ENCODE measurements at places on chromosomes 6 and 20.

DNA sequence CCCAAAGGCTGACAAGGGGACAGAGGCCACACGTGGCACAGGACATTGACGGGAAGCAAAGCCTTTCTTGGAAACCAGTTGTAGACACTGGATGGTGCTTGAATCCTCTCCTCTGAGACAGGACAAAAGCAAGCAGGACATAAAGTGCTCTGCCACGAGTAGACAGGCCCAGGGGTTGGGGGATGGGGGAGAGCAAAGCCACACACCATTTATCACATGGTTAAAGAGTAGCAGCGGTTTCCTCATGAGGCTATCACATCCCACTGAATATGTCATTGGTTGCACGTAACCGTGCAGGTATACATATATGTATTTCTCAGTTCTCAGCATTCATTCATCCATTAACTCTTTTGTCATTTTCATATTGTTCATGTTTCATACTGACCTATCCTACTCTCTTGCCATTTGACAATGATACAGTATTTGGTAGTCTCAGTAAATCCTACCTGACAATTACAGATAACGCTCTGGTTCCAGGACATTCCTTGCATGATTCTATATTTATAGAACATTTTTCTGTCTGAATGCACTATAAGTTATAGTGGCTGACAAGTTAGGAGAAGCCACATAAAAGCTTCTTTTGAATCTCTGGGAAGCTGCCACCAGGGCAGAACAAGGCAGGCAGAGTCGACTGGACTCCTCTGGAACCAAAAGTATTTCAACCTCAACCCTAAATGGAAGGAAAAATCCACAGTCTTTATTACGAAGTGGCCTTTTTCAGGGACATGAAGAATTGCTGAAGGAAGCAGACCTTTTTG lies 23.5 kb downstream of the METTL24 start:
- DNase-seq, result no peak

GRCh38 chr6:46796848-46797580 lies 3.8 kb downstream of the MEP1A start:
- DNase-seq, result no peak

GRCh38 chr20:25376236-25376635 lies 14.4 kb downstream of the ABHD12 start:
- no peak for DNase-seq

DNA sequence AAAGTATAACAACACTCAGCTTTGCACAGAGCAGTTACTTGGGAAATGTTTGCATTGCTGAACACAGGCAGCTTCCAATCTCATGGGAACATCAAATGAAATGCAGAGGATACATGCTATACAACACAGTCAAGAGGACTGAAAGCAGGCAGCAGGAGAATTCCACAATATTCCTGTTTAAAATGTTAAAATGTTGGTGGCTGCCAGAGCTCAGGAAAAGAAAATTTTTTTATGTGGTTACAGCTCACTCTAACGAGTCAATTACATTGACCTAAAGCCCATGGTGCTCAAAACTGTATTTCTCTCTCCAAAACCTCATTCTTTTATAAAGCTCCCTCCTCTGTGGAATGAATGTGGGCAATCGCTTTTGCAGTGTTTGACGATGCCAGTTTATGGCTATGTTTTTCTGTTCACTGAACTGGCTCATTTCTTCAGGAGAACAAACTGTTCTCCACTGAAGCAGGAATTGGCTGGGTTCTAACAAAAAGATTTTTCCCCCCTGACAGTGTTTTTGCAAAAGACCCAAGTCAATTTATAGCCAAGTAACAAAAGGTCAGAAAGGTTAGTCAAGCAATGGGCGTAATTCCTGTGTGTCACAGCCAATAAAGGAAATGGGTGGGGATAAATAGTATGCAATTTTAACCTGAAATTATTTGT lies 69.0 kb downstream of the ZHX3 start:
- no peak for DNase-seq

- peak; percentile 58 for DNase-seq
Observed at GRCh38 chr20:58555078-58555765, 40.0 kb upstream of the APCDD1L start.

- no peak for DNase-seq
Observed at GRCh38 chr20:50423758-50424157, 86.4 kb upstream of the PTPN1 start.

GRCh38 chr6:68738039-68738438 lies 103.0 kb downstream of the ADGRB3 start:
- no peak for DNase-seq

DNA sequence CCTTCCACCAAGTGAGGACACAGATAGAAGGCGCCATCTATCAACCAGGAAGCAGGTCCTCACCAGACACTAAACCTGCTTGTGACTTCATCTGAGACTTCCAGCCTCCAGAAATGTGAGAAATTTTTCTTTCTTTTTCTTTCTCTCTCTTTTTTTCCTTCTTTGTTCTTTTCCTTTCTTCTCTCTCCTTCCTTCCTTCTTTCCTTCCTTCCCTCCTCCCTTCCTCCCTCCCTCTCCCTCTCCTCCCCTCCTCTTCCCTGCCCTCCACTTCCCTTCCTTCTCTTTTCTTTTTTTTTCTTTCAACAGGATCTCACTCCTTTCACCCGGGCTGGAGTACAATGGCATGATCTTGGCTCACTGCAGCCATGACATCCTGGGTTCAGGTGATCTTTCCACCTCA lies 37.4 kb upstream of the MCUR1 start:
- DNase-seq, result no peak

DNA sequence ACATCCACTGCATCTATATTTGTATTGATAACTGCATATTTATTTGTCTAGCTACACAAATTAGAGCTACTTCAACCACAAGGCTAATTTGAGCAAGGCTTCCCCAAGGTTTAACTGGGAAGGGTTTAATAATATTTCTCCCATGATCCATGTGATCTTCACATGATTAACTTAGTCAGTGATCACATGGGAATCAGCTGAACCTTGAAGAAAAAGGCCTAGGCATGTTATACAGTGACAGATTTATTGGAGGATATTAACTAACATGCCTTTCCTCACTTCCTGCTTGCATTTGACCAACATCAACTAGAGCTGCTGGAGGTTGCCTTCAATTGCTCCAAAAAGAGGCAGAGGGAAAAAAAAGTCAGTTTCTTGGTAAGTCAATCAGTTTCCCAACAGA lies 417.0 kb downstream of the HAO1 start:
- DNase-seq, result no peak

DNA sequence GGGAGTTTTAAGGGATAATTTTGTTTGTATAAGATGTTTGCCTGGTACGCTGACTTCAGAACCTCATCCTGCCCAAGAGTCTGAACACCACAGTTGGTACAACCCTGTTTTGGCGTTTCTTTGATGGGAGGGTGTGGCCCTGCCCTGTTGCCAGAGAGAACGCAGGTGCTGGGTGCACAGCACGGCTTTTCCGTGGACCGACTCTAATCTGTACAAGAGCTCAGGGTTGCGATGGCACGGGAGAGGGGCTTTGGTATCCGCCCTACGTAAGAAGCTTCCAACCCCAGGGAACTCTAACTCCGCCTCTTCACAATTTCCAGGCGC lies 1.3 kb downstream of the CYP24A1 start:
- no peak for DNase-seq

- DNase-seq, result no peak
Observed at GRCh38 chr6:46734867-46735719, at the start of gene PLA2G7. TSS of gene PLA2G7 (minus strand) at chr6:46735375. CDS start at chr6:46722891, 12,484 bp downstream.

- DNase-seq, result no peak
Observed at GRCh38 chr6:142822842-142823241, 122.1 kb downstream of the HIVEP2 start.

Measured in non-pigmented ciliary epithelial cell (primary cell).